ENCODE measurements at places on chromosomes 5 and 9.

GRCh38 chr5:178078197-178079010 is 34.9 kb upstream of the N4BP3 start:
- DNase-seq = no peak

- no peak for DNase-seq
These were observed 8.1 kb downstream of the MCIDAS start for GRCh38 chr5:55218967-55219366.

GRCh38 chr9:122348791-122349190 is 22.0 kb upstream of the PTGS1 start:
- DNase-seq = no peak

DNA sequence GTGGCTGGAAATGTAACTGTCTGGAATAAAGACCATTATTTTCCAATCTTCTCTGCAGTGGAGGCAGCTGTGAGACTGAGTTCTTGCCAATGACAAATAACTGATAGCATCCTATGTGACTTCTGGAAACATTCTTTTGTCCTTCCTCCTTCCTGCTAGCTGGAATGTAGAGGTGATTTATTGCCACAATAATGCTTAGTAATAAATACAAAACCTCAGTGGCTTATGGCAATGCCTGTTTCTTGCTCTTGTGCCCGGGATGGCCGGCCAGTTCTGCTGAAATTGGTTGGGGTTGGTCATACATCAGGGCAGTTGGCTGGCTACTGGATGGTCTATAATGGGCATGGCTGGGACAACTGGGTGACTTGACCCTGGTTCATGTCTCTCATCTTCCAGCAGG is 12.2 kb upstream of the TEX48 start:
- DNase-seq = no peak
